ENCODE measurements at places on chromosomes 2 and 18.

GRCh38 chr2:216773072-216773471 is 77.7 kb upstream of the IGFBP5 start:
- DNase-seq: no peak

- no peak for DNase-seq
Measured at GRCh38 chr18:23694637-23695430, 5.6 kb downstream of the LAMA3 start.

GRCh38 chr18:28114472-28114871 is 62.5 kb downstream of the CDH2 start:
- no peak for DNase-seq

DNA sequence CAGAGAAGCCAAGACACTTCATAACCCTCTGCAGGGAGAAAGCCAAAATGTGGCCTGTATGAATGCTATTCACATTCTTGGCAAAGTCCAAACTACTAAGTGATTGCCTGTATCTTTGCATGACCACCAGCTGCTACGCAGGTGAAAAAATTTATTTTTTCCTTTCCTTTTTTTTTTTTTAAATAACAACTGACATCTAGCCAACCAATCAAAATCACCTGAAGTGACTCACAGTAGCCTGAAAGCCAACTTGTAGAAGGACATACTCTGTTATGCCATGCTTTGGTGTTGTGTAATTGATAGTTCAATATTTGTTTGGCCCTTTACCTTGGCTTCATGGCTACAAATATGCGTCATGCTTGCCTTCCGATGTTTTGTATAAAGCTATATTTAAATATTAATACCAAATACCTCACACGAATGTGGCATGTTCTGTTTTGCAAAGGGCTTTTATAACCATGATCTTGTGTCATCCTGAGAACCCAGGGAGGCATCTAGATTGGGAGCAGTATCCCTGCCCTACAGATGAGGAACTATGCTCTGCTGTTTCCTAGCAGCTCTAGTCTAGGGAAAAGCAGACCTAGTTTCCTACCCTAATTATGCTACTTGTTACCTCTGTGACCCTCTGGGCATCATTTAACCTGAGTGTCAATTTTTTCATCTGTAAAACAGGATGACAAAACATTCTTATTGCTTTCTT is 102.1 kb downstream of the MYOM1 start:
- DNase-seq: no peak

- DNase-seq: peak; percentile 22
Measured at GRCh38 chr18:23136326-23137096, 1.2 kb downstream of the CABLES1 start.

GRCh38 chr2:52405980-52406379 is 1361.6 kb upstream of the CHAC2 start:
- DNase-seq: no peak

DNA sequence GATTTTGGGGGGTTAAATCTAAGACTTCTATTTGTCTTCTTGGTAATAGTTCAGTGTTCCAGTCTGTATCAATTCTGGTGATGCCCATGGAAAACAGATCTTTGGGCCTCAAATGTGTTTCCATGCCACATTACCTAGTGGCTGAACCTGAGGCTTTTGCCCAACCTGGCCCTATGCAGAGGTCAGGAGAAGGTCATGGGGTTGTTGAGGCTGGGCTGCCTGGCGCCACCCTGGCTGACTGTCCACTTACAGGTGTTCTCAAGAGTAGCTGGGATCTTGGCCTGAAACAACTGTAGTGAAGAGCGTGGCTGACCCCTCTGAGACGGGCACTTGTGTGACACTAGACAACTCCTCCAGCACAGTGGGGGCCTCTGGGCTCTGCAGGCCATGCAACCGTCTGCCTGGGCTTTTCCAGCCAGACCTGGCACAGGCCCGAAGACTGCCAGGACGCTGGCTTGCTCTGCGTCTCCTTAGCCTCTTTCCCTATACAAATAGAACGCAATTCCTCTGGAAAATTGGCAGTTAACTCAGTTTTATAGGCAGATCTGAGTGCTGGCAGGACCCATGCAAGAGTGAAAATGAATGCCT is 127.8 kb downstream of the TRIM43 start:
- no peak for DNase-seq

DNA sequence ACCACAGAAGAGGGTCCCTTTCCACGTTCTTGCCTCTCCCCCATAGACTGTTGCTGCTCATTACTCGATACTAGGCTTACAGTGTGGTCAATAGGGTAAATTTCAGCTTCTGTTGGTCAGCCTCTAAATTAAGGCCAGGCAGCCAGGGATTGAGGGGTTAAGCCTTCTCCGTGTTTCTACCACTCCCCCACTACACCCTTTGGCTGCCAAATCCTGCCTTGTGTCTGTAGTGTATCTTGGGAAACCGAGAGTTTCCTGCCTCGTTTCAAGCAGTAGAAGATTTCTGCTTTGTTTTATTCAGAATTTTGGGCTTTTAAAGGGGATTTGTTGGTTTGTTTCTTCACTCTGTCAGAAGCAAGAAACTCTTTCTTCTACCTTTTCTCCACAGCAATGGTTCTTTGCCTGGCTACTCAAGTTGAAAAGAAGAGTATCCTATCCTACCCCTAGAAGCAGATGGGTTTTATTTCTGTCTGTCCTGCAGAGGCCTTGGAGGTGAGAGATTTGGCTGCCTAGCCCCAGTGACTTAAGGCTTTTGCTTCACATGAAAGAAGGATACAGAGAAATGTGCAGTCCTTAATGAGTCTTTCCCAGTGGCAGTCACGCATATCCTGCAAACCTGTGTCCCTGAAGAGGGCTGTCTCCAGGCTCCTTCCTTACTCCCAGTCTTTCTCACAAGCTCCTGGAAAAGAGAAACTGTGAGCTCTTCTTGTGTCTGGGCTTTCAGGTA is 261.5 kb upstream of the TANK start:
- no peak for DNase-seq

DNA sequence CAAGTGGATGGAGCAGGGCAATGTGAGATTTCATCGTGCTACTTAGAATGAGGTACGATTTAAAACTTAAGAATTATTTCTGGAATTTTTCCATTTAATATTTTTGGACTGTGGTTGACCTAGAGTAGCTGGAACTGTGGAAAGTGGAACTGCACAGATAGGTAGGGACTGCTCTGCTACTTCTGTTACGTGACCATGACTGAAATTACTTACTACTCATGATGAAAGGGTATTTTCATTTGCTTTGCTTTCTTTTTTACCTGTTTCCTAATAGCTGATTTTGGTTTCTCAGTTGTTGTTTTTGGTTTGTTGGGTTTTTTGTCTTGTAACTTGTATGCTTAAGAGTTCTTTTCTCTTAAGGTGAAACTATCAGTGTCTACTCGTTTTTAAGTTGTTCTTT is 11.4 kb downstream of the UBE2E3 start:
- DNase-seq: no peak

DNA sequence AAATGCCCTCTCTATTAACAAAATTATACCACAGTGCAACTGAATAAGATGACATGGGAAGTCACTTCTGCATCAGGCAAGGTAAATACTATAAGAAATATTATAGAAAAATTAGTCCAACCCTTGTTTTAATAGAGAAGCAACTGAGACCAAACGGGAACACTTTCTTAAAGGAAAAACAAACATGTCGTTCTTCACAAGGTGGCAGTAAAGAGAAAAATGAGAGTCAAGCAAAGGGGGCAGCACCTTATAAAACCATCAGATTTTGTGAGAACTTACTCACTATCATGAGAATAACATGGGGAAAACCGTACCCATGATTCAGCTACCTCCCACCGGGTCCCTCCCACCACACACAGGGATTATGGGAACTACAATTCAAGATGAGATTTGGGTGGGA is 481.7 kb upstream of the CRIM1 start:
- DNase-seq: no peak

GRCh38 chr18:2515908-2516625 is 55.2 kb downstream of the METTL4 start:
- DNase-seq: peak; percentile 11

GRCh38 chr18:3262234-3263131 is 550 bp downstream of the MYL12B start:
- DNase-seq: peak; percentile 51

DNA sequence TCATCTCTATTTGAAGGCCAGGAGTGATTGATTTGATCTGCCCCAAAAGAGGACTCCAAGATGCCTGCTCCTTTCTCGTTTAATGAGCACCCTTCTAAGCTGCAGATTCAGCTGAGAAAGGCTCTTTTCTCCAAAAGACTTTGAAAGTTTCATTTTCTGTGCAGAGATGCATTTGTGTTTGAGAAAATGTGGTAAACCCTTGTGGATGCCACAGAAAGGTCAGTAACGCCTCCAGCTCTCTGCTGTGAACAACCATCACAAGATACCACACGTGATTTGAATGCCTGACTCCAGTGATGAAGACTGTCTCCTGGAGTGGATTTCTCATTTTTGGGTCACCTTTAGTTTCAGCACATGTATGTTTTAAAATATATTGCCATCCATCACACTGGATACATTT is 35.0 kb upstream of the CCDC85A start:
- no peak for DNase-seq

GRCh38 chr2:48715042-48715899 is 40.3 kb downstream of the LHCGR start:
- no peak for DNase-seq

DNA sequence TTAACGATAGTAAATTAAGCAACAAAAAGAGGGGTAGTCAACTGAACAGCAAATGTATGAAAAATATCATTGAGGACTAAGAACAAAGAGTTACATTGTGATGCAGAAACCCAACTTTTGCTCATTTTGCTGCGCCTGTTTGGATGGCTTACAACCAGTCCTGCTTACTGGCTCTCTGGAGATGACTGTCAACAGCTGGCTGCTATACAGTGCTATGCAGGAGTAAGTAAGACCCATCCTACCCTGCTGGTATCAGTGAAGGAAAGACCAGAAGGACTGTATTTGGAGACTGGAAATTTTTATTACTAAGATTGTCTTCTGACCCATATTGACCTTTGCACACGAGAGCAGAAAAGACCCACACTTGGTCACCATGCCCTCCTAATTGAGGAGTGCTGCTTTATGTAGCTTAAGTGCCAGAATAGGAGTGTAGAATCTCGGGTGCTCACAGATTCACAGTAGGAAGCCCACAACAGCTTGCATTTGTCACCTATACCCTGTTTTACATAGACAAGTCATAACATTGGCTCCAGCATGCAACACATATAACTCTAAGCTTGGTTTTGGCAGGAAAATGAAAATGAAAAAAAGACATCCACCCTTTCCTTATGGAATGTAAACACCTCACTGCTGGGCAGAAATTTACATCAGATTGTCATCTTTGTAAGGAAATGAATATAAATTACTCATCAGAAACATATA is 1915.0 kb upstream of the CELF4 start:
- no peak for DNase-seq

- DNase-seq: no peak
Measured at GRCh38 chr2:105437708-105438103, 38.9 kb upstream of the FHL2 start.

Measured in CD4-positive, alpha-beta T cell treated with Interleukin-17A for 4 hours (primary cell).